ENCODE measurements at places on chromosomes 3 and 15.

DNA sequence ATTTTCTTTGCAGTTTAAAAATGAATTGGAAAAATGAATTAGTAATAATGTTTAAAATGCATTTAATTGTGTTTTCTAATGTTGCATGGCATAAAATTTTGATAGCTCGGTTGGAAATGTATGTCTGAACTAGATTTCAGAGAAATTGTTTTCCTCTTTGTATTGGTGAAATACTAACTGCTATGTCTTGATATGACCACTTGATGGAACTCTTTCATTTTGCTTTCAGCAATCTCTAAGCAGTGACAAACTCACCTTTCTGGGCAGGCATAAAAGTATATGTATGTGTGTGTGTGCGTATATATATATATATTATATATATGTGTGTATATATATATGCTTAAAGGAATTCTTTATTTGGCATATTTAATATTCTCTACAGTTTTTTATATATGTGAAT lies 239.3 kb upstream of the ZNF717 start:
- no peak for DNase-seq

DNA sequence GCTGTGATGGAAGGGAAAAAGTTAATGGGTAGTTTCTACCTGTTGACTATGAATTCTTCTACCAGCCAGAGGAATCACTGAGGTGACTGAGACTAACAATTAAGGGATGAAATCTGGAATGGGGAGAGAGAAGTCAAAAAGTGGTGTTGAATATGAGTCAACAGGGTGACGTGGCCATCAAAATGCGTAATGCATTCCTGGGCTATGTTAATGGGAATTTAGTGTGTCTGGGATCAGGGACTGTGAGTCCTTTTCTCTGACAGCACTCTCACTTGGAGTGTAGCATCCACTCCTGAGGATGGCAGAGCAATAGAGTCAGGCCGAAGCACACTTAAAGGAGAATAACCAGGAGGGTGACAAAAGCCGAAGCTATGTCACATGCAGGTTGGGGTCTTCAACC lies 60.4 kb downstream of the MESD start:
- no peak for DNase-seq

DNA sequence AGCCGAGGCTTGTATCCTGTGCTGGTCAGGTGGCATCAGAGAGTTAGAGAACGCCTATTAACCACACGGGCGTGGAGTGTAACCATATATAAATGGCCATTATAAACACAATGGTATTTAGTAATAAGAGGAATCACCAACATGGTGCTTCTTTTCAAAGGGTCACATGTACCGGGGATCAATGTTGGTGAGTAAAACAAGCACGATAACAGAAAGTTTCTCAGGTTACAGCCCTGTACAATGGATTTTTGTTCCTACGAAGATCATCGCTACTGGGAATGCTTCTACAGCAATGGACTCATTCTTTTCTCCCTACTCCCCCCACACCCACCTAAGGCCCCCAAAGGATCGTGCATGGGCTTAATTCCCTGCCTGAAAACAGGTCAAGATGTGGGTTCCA lies 42.5 kb downstream of the MEIS2 start:
- DNase-seq = no peak

DNA sequence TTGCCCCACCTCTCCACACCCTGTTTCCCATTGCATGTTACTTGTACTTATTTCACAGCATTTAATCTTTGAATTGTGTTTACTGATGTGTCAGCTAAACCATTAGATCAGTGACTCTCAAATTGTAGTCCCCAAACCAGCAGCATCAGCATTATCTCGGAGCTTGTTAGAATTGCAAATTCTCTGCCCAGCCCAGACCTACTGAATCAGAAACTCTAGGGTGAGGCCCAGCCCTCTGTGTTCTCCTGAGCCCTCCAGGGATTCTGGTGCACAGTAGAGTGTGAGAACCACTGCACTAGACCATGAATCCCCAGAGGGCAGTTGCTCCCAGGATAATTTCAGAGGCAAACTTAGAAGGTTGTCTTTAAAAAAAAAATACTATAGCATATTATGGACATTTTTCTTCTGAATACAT lies 13.0 kb downstream of the PLD1 start:
- DNase-seq = no peak

- DNase-seq = no peak
Measured at GRCh38 chr3:65836047-65836446, 202.7 kb downstream of the MAGI1 start.

DNA sequence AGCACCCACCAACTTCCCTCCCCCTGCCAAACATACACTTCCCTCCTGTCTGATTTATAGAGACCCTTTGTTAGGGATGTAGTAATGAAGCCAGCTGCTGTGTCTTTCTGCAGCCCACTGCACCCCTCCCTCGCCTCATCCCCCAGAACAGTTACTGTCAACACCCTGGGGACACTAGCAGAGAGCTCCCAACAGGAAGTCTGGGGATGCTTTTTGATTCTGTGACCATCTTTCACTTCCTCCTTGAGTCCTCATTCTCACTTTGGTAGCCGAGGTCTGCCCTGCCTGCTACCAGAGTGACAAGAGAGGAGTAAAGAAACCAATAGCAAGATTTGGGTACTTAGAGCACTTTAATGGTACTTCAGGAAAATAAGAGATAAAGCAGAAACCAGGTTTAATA lies 201.6 kb downstream of the SATB1 start:
- no peak for DNase-seq
